Activated CD8-positive, alpha-beta T cell treated with anti-CD3 and anti-CD28 coated beads for 36 hours (primary cell): ENCODE measurements at places on chromosomes 2 and 18. TPM values are rescaled to one million over a fixed set of nuclear protein-coding genes. Genes with fewer than 3 reads are reported as not detected.

OTOS gene
- not detected for total RNA-seq

RAMP1 gene
- 1.0 TPM for total RNA-seq

ABCB11 gene
- total RNA-seq = not detected

MAPRE2 gene
- total RNA-seq = 70.7 TPM

ASAP2 gene
- not detected for total RNA-seq

FBXO48 gene
- 1.4 TPM for total RNA-seq

TPO gene
- total RNA-seq = not detected

CERKL gene
- total RNA-seq = 0.11 TPM

RGPD6 gene
- 17.5 TPM for total RNA-seq

INPP5D gene
- total RNA-seq = 40.2 TPM

SLC16A14 gene
- 2.3 TPM for total RNA-seq

GRCh38 chr2:116499389-116499788 lies 1315.1 kb upstream of the DDX18 start:
- DNase-seq = no peak
- H3K4me1 ChIP-seq = no peaks in the 10 kb centered on the region
- H3K27ac ChIP-seq = no peak overlapping the region
- H3K36me3 ChIP-seq = no peaks in the 10 kb centered on the region

- no peak overlapping the region for H3K4me3 ChIP-seq
- H3K27ac ChIP-seq = no peak overlapping the region
- H3K36me3 ChIP-seq = no peaks in the 10 kb centered on the region
- no peak for DNase-seq
These were observed 3.7 kb downstream of the KLHL14 start for GRCh38 chr18:32769071-32769585.

GRCh38 chr2:29113027-29113686 lies 2.1 kb upstream of the CLIP4 start:
- peaks cover 1% of the 10 kb centered on the region for H3K36me3 ChIP-seq
- no peak for DNase-seq
- H3K4me3 ChIP-seq = no peak overlapping the region
- no peaks in the 10 kb centered on the region for H3K27me3 ChIP-seq
- H3K4me1 ChIP-seq = peaks cover 29% of the 10 kb centered on the region

GRCh38 chr2:73823916-73824523 lies 4.7 kb upstream of the STAMBP start:
- peak; percentile 42 for DNase-seq
- no peaks in the 10 kb centered on the region for H3K36me3 ChIP-seq
- no peak overlapping the region for H3K27ac ChIP-seq
- H3K4me1 ChIP-seq = peaks cover 32% of the 10 kb centered on the region
- H3K27me3 ChIP-seq = peaks cover 2% of the 10 kb centered on the region

GRCh38 chr2:150937030-150937429 lies 324.6 kb downstream of the RBM43 start:
- no peaks in the 10 kb centered on the region for H3K4me1 ChIP-seq
- H3K27ac ChIP-seq = no peak overlapping the region
- peaks cover 1% of the 10 kb centered on the region for H3K27me3 ChIP-seq
- no peak overlapping the region for H3K4me3 ChIP-seq
- H3K36me3 ChIP-seq = no peaks in the 10 kb centered on the region
- no peak for DNase-seq

DNA sequence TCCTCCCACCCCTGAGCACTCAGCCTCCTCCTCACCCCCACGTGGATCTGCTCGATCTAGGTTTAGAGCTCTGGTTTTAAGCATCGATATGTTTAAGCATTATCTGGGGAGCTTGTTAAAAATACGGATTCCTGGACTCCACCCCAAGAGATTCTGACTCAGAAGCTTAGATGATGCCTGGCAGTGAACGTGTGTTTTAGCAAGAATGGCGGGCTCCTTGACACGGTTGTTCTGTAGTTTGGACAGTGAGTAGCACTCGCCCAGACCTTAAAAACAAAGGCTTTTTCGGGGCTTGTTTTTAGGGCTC lies 47.3 kb downstream of the LDLRAD4 start:
- H3K4me3 ChIP-seq = peak overlapping the region; percentile 65
- H3K27ac ChIP-seq = peak overlapping the region; percentile 93
- no peaks in the 10 kb centered on the region for H3K27me3 ChIP-seq
- DNase-seq = peak; percentile 34
- H3K36me3 ChIP-seq = no peaks in the 10 kb centered on the region
- H3K4me1 ChIP-seq = peaks cover 76% of the 10 kb centered on the region

GRCh38 chr18:78970774-78971333 lies 8.8 kb upstream of the SALL3 start:
- no peak overlapping the region for H3K27ac ChIP-seq
- H3K27me3 ChIP-seq = peaks cover 55% of the 10 kb centered on the region
- H3K4me1 ChIP-seq = peaks cover 5% of the 10 kb centered on the region

DNA sequence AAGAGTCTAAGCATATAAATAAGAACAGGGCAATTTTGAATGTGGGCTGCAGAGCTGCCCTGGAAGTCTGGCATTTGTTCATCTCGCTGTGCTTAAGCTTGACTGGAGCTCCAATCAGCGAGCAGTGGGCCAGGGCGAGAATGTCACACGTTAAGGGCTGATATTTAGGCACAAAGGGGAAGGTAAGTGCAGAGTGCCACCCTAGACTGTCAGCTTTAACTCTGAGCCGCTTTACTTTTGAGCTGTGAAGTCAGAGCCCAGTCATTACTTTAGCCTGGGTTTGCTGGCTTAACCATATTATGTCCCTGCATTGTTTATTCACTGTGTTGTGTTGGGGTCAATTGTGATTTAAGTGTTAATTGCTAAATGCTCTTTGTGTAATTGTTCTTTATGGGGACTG lies 236.1 kb upstream of the SIX3 start:
- H3K4me1 ChIP-seq = peaks cover 8% of the 10 kb centered on the region
- no peak for DNase-seq
- no peak overlapping the region for H3K27ac ChIP-seq
- peaks cover 1% of the 10 kb centered on the region for H3K36me3 ChIP-seq

DNA sequence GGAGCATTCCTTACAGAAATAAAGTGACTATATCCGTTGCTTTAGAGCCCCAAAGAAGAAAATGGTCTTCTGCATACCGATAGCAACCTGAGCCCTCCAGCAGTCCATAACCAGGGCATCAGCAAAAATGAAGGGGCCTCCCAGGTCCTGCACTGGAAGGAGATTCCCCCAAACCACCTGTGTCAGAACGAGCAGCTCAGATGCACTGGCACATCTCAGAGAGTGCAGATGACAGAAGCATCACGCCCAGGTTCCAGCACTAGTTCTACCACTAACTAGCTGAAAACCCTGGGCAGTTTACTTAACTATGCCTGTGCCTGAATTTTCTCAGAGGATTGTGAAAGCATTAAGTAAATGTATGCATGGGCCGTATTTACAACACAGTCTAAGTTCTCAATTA lies 466.7 kb upstream of the MYT1L start:
- no peaks in the 10 kb centered on the region for H3K27me3 ChIP-seq
- no peaks in the 10 kb centered on the region for H3K36me3 ChIP-seq

GRCh38 chr18:58355243-58355642 lies 273.6 kb downstream of the ALPK2 start:
- H3K4me3 ChIP-seq = no peak overlapping the region
- H3K36me3 ChIP-seq = no peaks in the 10 kb centered on the region
- H3K27me3 ChIP-seq = no peaks in the 10 kb centered on the region
- H3K27ac ChIP-seq = no peak overlapping the region
- H3K4me1 ChIP-seq = no peaks in the 10 kb centered on the region

DNA sequence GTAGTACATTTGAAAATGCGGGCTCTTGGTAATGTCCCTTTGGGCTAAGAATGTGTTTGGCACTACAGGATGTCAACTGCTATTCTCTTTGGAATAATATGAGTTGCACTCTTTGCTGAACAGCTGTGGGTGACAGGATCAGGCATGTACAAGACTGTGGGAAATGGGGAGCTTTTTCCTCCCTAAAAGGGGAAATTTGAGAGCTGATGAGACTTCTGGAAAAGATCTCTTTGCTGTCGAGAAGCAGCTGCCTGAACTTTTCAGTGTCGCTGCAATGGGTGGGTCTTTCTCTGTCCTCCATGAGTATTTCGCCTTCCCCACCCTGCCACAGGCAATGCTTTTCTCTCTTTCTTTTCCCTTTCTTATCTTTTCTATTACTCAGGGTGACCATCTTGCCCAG lies 762.2 kb upstream of the GCFC2 start:
- H3K36me3 ChIP-seq = no peaks in the 10 kb centered on the region
- H3K27ac ChIP-seq = no peak overlapping the region
- no peak for DNase-seq

- no peaks in the 10 kb centered on the region for H3K27me3 ChIP-seq
- peaks cover 8% of the 10 kb centered on the region for H3K36me3 ChIP-seq
- H3K4me3 ChIP-seq = no peak overlapping the region
- no peak for DNase-seq
- no peak overlapping the region for H3K27ac ChIP-seq
These were observed 175.3 kb downstream of the RAB3GAP1 start for GRCh38 chr2:135227386-135227785.

- no peak for DNase-seq
- no peaks in the 10 kb centered on the region for H3K36me3 ChIP-seq
- no peak overlapping the region for H3K4me3 ChIP-seq
- H3K27me3 ChIP-seq = no peaks in the 10 kb centered on the region
- no peak overlapping the region for H3K27ac ChIP-seq
These were observed 321.5 kb downstream of the GALNT13 start for GRCh38 chr2:154193246-154193645.

DNA sequence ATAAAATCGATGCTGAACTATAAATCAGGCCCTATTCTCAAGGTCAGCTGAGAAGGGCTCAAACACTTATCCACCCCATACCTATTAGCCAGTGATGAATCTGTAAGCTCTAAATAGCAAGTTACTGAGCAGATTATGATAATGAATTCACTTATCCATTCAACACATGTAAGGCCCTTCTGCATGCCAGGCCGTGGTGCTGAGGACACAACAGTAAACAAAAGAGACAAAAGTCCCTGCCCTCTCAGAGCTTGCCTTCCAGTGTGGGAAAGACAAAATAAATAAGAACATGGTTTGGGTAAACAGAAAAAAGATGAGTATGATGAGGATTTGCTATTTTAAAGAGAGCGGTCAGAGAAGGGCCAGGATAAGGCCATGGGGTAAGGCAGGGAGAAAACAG lies 11.7 kb downstream of the TTC32 start:
- no peaks in the 10 kb centered on the region for H3K27me3 ChIP-seq
- DNase-seq = no peak
- no peak overlapping the region for H3K4me3 ChIP-seq
- H3K27ac ChIP-seq = no peak overlapping the region
- H3K4me1 ChIP-seq = peaks cover 35% of the 10 kb centered on the region
- H3K36me3 ChIP-seq = peaks cover 6% of the 10 kb centered on the region

- peak overlapping the region; percentile 83 for H3K4me3 ChIP-seq
- no peaks in the 10 kb centered on the region for H3K36me3 ChIP-seq
- peak; percentile 31 for DNase-seq
These were observed 1.0 kb downstream of the EPHA4 start for GRCh38 chr2:221571025-221571550.

- no peaks in the 10 kb centered on the region for H3K36me3 ChIP-seq
- DNase-seq = no peak
- no peak overlapping the region for H3K4me3 ChIP-seq
- H3K4me1 ChIP-seq = no peaks in the 10 kb centered on the region
- H3K27ac ChIP-seq = no peak overlapping the region
These were observed 154.7 kb downstream of the TSN start for GRCh38 chr2:121910139-121910538.

DNA sequence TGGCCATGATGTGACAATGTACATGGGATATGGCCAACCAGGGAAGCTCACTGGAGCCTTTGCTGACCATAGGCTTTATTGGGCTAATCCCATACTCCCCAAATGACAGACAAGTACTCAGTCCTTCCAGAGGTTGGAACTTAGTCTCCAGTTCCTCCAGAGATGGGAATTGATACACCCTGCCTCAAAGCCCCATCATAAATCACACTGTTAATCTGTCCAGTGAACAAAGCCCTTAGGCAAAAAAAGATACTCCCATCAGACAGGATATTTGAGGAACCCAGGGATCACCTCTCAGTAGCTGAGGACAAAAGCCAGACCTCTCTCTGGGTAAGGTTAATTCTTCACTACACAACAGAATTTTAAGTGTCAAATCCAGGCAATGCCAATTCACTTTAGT lies 247.5 kb upstream of the CDH20 start:
- H3K4me3 ChIP-seq = no peak overlapping the region
- no peaks in the 10 kb centered on the region for H3K27me3 ChIP-seq
- no peaks in the 10 kb centered on the region for H3K36me3 ChIP-seq
- no peak for DNase-seq
- H3K4me1 ChIP-seq = no peaks in the 10 kb centered on the region
- no peak overlapping the region for H3K27ac ChIP-seq

DNA sequence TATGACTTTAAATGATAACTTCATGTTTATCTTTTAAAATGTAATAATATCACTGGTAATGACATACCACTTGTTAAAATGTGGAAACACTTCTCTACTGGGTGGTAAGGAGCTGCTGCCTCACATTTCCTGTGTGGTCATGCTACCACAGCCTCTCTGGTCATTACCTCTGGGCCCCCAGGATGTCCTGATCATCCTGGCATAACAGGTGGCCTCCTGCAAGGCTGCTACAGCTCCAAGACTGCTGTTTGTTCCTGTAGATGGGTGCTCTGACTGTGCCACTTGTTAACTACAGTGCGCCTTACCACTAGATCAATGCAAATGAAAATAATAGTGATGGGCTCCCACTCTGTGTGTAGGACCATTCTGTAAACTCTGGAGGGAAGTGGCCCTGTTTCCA lies 500.2 kb upstream of the SPRED2 start:
- no peak overlapping the region for H3K4me3 ChIP-seq
- no peak for DNase-seq
- H3K27me3 ChIP-seq = peaks cover 2% of the 10 kb centered on the region
- H3K27ac ChIP-seq = no peak overlapping the region
- H3K4me1 ChIP-seq = no peaks in the 10 kb centered on the region

- H3K36me3 ChIP-seq = peaks cover 23% of the 10 kb centered on the region
- no peaks in the 10 kb centered on the region for H3K27me3 ChIP-seq
- H3K4me1 ChIP-seq = peaks cover 58% of the 10 kb centered on the region
- DNase-seq = no peak
- H3K27ac ChIP-seq = no peak overlapping the region
- no peak overlapping the region for H3K4me3 ChIP-seq
These were observed 32.2 kb downstream of the MAPRE2 start for GRCh38 chr18:35073186-35074105.

DNA sequence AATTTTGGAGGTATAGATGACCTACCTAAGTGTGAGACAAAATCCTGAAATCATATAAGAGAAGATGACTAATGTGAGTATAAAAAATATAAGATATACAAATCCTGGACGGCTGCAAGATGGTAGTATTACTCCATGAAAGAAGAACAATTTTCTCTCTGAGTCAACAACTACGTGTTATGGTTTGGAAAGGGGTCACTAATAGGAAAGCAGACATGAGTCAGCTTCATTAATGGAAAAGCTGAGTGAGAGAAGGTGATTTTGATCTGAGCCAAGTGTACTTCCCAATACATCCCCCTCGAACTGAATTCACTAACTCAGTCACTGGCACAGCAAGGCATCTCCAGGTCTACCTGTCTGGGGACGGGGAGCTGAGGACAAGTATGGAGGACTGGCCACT lies 20.1 kb upstream of the SELENOI start:
- no peak for DNase-seq
- no peak overlapping the region for H3K4me3 ChIP-seq
- no peaks in the 10 kb centered on the region for H3K36me3 ChIP-seq
- H3K27me3 ChIP-seq = no peaks in the 10 kb centered on the region
